ENCODE measurements at places on chromosomes 7 and 10.

- no peak for DNase-seq
These were observed 23.6 kb downstream of the RGS10 start for GRCh38 chr10:119518936-119519335.

DNA sequence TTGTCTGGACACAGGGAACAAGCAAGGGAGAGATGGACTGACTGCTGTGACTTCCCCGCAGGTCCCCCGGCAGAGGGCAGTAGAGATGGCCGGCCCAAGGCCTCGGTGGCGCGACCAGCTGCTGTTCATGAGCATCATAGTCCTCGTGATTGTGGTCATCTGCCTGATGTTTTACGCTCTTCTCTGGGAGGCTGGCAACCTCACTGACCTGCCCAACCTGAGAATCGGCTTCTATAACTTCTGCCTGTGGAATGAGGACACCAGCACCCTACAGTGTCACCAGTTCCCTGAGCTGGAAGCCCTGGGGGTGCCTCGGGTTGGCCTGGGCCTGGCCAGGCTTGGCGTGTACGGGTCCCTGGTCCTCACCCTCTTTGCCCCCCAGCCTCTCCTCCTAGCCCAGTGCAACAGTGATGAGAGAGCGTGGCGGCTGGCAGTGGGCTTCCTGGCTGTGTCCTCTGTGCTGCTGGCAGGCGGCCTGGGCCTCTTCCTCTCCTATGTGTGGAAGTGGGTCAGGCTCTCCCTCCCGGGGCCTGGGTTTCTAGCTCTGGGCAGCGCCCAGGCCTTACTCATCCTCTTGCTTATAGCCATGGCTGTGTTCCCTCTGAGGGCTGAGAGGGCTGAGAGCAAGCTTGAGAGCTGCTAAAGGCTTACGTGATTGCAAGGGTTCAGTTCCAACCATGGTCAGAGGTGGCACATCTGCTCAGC, 6.0 kb downstream of the CYREN start:
- no peak for DNase-seq

GRCh38 chr7:73626814-73627213, 2.5 kb upstream of the MLXIPL start:
- no peak for DNase-seq

DNA sequence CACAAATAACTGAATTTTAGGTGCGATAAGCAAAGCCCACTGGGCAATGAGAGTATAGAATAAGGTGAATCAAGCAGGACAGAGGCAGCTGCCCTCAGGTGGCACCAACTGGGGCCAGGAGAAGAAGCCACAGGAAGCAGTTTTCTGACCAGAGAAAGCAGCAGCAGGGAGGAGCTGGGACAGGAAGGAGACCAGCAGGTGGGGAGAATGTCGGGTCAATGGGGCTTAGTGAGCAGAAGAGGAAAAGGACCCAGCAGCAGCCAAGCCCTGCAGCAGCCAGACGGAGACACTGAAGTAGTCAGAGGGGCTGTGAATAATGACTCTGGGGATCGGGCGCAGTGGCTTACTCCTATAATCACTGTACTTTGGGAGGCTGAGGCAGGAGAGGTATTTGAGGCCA, 209.6 kb upstream of the SH2B2 start:
- no peak for DNase-seq

DNA sequence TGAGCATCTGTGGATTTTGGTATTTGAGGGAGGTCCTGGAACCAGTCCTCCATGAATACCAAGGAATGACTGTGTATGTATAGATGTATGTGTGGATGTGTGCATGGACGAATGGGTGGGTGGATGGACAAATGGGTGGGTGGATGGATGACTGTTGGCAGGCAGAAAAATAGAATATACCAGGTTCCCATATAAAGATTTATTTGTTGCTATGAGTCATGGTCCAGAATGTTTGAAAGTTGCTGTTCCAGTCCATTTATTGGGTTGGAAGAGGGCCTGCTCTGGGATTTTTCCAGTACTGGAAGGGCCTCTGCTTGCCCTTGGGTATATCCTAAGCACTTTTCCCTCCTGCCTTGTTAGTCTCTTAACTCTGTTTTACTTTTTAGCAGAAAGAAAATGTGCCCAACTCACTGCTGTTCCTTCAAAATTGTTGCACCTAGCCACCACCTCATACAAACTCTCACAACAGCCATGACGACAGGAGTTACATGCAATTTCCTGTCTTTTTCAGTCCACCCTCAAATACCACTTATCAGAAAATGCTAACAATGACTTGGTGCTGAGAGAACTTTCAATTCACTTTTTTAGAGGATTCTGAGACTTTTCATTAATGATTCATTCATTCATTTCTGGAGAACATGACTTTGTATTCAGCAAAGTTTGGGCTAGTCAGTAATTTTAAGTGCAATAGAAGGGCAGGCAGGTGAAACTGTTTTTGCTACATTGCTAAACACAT, 108.1 kb downstream of the EEPD1 start:
- DNase-seq = no peak

DNA sequence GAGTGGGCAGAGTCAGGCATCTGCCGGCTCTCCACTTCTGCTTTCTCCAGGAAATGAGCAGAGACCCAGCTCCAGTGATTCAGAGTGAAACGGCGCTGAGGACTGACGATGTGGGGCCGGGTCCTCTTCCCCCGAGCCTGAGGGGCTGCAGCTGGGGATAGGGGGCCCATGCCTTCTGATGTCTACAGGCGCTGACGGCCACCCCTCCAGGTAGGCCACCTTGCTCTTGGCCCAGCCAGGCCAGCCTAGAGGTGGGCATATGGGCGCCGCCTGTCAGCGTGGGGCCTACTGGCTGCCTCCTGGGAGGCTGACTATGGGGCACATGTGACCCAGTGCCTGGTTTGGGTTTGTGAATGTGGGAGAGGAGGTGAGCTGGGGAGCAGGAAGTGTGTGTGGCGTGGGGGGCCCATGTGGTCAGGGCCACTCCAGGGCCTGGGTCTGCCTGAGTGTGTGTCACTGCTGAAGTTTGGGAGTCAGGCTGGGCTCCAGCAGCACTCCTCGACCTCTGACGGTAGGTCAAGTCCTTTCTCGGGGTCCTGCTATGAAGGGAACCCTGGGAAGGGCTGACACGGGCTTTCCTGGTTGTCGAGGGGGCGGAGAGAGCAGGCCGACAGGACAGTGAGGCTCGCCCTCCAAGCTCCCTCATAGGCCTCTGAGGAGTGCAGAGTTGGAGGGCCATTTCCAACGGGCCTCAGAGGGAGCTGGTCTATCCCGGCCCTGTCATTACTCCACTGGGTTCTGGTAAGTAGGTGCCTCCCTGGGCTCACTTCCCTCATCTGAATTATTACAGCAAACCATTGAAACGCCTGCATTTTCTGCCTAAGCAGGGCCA, at the start of gene WDFY4:
WDFY4 (plus strand) TSS at position 82 of the 832 bp plus-strand sequence. CDS start 24,860 bp downstream, outside the sequence.
- DNase-seq = no peak

DNA sequence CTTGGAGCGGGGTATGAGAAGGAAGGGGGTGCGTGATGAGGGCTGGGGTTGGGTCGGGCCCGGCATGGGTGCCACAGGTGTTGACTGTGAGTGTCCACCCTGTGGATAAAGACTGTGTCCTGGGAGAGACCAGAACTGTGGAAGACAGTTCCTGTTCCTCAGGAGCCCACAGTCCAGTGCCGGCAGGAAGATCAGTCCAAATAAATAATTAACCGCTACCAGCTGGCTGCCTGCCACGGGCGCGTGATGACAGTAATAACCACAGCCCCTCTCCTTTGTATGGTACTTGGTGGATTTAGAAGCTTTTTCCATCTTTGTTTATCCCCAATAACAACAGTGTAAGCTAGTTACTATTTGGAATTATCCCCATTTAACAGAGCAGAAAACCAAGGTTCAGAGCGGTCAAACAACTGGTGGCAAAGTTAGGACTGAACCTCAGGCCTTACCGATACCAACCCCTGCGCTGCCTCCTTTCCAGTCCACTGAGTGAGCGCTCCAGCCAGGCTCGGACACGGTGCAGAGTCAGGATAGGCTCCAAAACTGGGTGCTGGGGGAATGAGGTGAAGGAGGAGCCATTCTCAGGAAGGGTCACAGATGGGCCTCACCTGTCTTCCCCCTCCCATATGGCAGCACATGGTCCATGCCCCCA, 5.1 kb downstream of the ZMIZ1 start:
- no peak for DNase-seq

DNA sequence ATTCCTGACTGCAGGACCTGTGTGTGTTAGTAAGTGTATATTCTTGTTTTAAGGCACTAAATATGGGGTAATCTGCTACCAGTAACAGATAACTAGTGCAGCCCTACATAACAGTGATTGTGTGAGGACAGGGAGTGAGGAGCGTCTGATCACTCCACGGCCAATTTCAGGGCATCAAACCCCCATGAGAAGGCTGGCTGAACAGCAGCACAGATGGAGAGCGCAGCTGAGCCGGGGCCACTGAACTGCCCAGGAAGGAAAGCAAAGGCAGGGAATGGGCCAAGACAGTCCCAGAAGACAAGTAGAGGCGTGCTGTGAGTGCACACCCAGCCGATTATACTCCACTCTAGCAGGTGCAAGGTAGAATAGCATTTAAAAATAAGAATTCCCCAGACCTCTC, 157.1 kb upstream of the CHST15 start:
- DNase-seq = no peak

GRCh38 chr10:5509691-5510090, 10.3 kb upstream of the CALML5 start:
- no peak for DNase-seq

DNA sequence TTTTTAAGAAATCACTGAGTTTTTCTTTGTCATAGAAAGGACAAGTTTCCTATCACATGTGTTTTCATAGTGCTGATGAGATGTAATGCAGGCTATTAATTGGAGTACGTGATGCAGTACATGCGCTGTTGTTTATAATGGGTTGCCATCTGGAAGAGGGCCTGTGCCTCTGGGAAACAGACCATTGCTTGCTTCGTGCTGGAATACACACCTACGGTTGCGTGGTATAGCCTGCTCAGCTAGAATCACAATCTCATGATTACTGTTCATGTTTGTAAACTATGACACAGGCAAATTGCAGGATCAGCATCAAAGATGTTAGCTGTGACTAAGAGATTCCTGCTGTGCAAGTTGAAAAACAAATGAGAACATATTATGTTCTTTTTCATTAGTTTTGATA, 107.2 kb upstream of the STEAP1B start:
- no peak for DNase-seq

DNA sequence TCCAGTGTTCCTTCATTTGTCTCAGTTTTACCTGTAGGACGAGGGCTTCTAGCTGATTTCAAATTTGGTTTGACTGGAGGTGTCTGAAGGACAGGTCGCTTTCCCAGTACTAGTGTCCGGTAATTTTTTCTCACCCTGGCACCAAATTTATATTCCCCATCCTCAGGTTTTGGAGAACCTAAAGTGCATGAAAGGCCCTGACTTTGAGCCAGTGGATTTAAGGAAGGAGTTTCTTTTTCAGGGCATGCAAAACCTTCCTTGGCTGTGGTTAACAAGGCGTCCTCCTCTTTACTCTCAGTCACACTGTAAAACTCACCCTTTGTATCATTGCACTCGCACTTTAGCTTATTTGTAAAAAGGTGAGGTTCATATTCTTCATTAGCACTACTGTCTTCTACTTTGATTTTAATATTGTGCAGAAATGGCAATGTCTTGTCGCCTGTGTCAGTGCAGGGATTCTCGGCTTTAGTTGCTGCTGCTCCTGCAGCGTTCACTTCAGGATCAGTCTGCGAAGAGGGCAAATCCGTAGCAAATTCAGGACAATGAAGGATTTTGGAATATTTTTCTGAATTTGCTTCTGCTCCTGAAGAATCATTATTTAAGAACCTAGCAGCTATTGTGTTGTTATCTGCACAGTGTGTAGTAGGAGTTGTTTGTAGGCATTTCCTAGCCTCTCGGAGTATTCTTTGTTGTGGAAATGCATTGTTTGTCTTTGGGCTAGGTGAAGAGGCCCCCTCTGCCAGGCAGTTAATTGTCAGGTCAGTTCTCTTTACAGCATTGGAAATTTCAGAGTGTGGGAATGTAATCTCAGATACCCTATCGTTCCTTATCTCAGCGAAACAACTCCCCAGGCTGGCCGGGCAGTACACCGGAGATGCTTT, 9.9 kb downstream of the SKIDA1 start:
- DNase-seq = no peak

Measured in stimulated activated CD4-positive, alpha-beta T cell treated with anti-CD3 and anti-CD28 coated beads, Interleukin-2, amount 100 ng/mL, for 48 hours (primary cell).